NCI-H2081 treated with DMSO at 0.1 percent for 48 hours (cell line): ENCODE measurements at places on chromosomes 3 and 15.

GRCh38 chr3:138686771-138687221 lies 78.2 kb downstream of the FAIM start:
- no peak for DNase-seq

DNA sequence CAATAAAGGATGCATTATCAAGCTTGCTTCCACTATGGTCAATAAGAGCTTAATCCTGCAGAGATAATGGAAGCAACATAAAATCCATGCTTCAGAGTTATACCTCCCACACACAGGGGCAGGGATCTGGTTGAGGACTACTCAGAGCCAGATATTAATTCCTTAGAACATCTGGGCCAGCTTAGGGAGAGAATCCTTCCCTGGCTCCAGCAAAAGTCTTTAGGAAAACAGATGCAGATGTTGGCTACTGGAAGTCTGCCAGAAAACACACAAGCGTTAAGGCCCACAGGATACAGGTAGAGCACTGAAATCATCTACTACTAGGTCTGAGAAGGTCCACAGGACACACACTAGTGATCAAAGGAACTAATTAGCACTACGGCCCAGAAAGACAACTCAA lies 25.2 kb downstream of the TMEM202 start:
- no peak for DNase-seq

DNA sequence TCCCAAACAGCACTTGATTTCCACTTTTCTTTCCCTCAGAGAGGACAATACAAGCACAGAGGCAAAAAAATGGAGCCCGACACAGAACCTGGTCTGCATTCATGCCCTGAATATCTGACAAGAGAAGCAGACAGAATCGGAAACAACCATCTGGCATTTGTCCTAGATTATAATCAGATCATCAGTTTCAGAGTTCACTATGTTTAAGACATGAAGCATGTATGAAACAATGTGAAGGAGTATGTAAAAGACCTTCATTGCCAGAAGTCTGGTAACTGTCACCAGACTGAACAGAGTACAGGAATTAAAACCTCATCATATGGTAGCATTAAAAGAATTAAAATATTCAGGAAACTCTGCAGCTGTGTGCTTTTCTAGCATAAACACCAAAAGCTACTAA lies 65.0 kb downstream of the SETD2 start:
- DNase-seq: no peak

DNA sequence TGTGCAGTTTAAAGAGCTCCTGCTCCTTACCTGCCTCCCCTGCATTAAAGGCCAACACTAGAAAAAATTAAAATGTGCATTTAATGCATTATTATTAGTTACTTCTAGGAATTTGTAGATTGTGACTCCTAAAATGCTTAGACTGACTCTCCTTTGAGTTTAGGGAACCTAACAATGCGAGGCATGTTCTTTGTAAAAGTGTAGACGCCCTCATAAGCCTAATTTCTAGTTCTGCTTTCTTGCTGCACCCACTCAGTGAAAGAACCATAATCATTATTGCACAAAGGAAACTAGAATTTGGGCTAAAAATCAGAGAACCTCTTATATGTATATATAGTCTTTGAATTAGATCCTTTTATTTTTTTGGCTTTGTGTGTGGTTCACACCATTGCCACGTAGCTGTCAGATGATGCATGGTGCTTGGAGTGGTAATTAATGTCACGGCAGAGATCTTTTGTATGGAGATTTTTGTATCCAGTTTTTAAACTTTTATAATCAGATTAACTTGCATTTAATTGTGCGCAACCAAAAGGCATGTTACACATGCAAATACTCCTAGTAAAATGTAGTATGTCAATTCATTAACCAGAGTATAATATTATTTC lies 710 bp downstream of the ABHD10 start:
- no peak for DNase-seq

DNA sequence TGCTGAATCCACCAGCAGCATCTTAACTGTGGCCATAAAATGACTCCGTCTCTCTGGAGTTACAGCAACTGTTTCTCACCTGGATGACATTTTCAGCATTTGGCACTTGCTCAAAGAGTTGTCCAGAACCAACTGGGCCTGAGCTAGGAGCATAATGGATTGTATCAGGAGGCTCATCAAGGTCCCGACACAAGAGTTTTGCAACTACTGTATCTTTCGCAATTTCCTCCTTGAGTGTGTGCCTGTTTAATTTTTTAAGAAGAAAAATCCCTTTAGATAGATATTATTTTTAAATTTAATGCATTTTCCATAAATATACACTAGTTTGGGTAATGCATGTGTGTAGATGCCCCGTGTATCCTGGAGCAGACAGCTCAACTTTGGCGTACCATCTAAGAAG lies 44.3 kb upstream of the C3orf49 start:
- no peak for DNase-seq

GRCh38 chr3:40268802-40269524 lies 40.5 kb upstream of the EIF1B start:
- DNase-seq: no peak

GRCh38 chr15:55909036-55909811 lies 84.2 kb downstream of the NEDD4 start:
- no peak for DNase-seq

DNA sequence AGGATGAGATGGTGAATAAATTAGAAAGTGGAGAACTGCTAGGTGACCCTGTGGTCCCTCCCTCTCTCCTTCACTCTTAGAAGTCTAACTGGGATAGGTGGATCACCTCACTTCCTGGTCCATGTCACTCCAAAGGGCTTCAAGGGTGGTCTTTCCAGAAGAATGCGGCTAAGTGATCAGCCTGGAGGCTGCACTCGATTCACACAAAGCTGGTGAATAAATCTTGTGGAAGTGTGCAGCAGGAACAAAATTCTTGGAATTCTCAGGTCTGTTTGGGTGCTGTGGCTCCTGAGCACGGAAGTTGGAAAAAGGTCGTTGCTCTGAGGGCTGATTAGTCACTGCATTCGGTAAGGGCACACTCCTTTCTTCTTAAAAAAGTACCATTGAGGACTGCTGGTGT lies 46.3 kb downstream of the GASK1A start:
- DNase-seq: no peak

DNA sequence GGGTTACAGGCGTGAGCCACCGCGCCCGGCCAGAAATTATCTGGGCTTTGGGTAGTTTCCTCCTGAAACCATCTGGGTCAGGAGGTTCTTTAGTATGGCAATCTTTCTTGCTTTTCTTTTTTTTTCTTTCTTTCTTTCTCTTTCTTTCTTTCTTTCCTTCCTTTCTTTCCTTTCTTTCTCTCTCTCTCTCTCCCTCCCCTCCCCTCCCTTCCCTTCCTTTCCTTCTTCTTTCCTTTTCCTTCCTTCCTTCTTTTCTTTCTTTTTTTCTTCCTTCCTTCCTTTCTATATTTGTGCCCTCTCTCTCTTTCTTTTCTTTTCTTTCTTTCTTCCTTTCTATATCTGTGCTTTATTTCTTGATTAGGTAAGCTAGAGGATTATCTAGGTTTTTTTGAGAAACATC lies 17.0 kb downstream of the DBR1 start:
- no peak for DNase-seq

- peak; percentile 99 for DNase-seq
These were observed 636.0 kb upstream of the TBL1XR1 start for GRCh38 chr3:177833332-177833731.

GRCh38 chr15:92407916-92408315 lies 14.2 kb downstream of the ST8SIA2 start:
- no peak for DNase-seq

DNA sequence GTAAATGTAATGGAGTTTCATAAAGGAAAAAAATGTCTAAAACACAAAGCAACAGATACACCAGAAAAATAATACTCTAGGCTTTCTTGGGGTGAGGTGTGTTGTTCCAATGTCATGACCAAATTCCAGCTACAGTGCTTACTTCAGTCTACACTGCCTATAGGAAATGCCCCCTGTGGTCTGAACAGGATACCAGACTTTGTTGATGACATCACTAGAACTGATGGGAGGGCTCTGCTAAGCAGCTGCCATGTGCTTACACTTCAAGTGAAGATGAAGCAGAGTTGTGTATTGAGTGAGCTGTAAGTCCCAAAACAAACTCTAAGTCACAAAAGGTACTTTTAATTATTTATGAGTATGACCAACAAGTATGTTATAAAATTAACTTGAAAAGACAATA lies 456.1 kb upstream of the IL12A start:
- no peak for DNase-seq

- DNase-seq: no peak
These were observed 7.5 kb downstream of the GATA2 start for GRCh38 chr3:128485282-128486204.

GRCh38 chr3:61030469-61031035 lies 220.7 kb downstream of the FHIT start:
- DNase-seq: no peak

- DNase-seq: no peak
These were observed 46.2 kb downstream of the OSBPL10 start for GRCh38 chr3:31934866-31935265.

DNA sequence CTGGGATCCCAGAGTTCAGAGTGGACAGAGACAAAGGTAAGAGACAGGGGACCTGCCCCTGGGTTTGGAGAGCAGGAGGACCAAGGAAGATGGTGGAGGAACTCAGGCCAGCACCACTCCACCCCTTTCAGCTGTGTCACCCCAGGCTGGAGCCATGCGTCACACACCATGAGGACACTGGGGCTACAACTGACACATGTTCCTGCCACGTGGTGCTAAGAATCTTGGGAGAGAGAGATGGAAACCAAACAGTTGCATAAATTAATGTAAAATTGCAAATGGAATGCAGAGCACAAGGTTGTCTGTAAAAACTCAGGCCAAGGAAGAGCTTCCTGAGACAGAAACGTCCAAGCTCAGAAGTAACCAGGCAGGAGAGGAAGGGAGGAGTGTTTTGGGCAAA lies 22.7 kb upstream of the VPS33B start:
- no peak for DNase-seq

- DNase-seq: no peak
These were observed 164.7 kb upstream of the SMAD3 start for GRCh38 chr15:66900586-66901310.

DNA sequence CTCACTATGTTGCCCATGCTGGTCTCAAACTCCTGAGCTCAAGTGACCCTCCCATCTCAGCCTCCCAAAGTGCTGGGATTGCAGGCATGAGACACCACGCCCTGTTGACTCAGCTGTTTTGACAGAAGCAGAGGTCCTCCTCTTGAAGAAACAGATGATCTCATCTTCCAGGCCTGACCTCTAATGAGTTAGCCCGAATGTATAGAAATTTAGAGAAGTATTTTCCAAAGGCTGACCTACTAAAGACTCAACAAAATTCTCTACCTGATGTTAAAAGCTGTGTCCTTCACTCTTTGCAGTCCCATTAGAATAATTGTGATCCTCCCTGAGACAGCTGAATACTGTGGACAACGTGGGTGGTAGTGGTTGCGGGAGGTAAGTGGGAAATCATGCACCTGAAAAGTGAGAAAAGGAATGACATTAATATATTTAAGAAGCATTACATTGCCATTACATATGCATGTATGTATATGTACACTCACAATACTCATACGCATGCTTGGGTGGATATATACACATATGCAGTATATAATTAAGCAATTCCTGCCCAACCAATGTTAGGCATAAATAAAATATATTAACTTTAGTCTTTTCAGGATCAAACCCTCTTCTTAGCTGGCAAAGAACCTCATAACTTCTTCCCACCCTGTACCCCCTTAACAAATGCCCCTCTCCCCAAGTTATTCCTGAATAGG lies 204.6 kb upstream of the NR2F2 start:
- no peak for DNase-seq

DNA sequence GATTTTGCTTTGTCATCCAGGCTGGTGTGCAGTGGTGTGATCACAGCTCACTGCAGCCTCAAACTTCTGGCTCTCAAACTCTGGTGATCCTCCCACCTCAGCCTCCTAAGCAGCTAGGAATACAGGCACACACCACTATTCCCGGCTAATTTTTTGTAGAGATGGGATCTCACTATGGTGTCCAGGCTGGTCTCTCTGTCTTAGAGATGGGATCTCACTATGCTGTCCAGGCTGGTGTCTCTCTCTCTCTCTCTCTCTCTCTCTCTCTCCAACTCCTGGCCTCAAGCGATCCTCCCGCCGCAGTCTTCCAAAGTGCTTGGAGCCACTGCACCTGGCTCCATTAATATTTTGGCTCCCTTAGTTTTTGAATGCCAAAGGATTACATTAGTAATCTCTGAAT lies 17.7 kb downstream of the USF3 start:
- no peak for DNase-seq

- no peak for DNase-seq
These were observed 465.1 kb downstream of the MAGI1 start for GRCh38 chr3:65573548-65574116.

- no peak for DNase-seq
These were observed 47.1 kb upstream of the LIPC start for GRCh38 chr15:58384667-58385066.

DNA sequence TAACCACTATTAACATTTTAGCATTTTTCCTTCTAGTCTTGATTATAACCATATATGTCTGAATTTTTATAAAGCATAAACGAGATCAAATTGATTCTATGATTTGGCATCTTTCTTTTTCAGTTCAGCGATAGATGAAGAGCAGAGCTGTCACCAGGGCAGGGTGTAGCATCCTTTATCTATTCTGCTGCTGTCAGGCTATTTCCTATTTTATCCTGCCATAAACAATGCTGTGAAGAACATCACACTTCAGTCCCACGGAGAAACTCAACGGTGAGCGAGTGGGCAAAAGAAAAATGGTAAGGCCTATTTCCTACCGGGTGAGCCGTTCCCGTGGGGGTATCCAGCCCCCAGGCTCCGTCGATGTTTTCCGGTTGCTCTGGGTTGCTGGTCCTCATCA lies 15.5 kb downstream of the TMEM40 start:
- DNase-seq: no peak

DNA sequence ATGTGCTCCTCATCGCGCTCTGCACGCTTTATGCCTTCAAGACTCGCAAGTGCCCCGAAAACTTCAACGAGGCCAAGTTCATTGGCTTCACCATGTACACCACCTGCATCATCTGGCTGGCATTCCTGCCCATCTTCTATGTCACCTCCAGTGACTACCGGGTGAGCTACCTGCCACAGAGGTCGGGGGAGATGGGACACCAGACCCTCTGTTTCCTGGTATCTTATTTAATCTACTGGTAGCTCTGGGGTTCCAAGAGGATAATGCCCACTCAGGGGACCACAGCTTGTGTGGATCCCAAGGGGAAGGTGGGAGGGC lies 9.1 kb downstream of the GRM2 start:
- no peak for DNase-seq

GRCh38 chr3:129435367-129435766 lies 4.4 kb downstream of the MBD4 start:
- DNase-seq: no peak

DNA sequence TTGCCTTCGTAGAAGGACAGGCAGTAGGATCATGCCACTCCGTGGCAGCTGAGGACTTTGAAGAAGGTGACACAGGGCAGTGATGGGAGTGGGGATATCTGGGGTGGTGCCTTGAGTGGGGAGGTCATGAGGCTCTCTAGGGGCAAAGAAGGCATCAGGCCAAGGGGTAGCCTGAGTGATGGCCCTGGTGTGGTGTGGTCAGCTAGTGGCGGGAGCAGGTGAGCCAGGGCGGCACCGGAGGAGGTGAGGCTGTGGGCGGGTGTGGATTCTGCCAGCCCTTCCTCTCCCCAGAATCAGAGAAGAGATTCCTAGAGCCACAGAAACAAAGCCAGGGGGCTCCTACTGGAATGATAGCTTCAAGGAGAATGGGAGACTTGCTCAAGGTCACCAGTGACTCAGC lies 18.4 kb downstream of the WNT7A start:
- no peak for DNase-seq

- no peak for DNase-seq
These were observed 11.8 kb upstream of the SHQ1 start for GRCh38 chr3:72860053-72860452.
